ENCODE measurements at places on chromosomes 7 and 10. TPM values are rescaled to one million over a fixed set of nuclear protein-coding genes. Genes with fewer than 3 reads are reported as not detected.

FAS gene
- 2.2 TPM for polyA plus RNA-seq

GIMAP6 gene
- 33.4 TPM for polyA plus RNA-seq

GNGT1 gene
- not detected for polyA plus RNA-seq

ERVW-1 gene
- polyA plus RNA-seq: not detected

GPR37 gene
- 1.7 TPM for polyA plus RNA-seq

CREB5 gene
- 26.7 TPM for polyA plus RNA-seq

SFRP4 gene
- 0.47 TPM for polyA plus RNA-seq

HIBADH gene
- 51.2 TPM for polyA plus RNA-seq

ANKRD1 gene
- polyA plus RNA-seq: 5.6 TPM

ARHGEF35 gene
- polyA plus RNA-seq: 4.4 TPM

MYPN gene
- 0.03 TPM for polyA plus RNA-seq

PSD gene
- polyA plus RNA-seq: 0.83 TPM

PRRT4 gene
- polyA plus RNA-seq: 57.4 TPM

TAX1BP1 gene
- 51.7 TPM for polyA plus RNA-seq

CD36 gene
- 1,338 TPM for polyA plus RNA-seq

CPVL gene
- polyA plus RNA-seq: 11.5 TPM

PAPSS2 gene
- 12.7 TPM for polyA plus RNA-seq

TMEM229A gene
- not detected for polyA plus RNA-seq
